ENCODE measurements at places on chromosomes 11 and 22.

DNA sequence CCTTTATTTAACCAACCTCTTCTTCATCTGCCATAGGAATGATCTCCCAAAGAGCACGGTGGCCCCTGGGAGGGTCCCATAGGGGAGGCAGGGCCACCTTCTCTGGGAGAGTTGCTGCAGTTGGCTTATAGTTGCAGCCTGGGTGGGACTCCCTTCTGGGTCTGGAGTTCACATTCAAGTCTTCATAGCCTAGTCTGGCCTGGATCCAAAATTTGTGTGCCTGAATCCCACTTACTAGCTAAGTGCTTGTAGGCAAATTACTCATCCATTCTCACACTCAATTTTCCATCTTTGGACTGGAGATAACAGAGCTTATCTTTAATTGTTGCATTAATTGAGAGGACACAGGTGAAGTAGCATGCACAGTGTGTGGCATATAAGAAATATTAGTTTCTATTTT lies 163.6 kb downstream of the GRIK4 start:
- no peak for ATAC-seq

DNA sequence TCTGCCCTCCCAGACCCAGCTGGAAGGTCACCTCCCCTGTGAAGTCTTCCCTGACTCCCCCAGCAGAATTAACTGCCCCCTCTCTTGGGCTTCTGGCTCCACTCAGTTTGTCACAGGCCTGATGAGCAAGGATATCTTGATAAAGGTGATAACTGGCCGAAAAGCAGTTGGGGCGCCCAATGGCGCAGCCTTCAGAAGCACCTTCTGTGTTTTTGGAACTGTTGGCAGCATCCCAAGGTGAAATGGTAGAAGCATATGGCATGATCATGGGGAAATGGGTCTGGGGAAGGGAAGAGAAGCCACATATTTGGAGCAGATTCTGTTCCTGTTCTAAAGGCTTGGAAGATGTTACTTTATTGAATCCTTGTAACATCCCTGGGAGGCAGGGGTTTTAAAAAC lies 2.8 kb upstream of the TAB1 start:
- ATAC-seq = no peak

DNA sequence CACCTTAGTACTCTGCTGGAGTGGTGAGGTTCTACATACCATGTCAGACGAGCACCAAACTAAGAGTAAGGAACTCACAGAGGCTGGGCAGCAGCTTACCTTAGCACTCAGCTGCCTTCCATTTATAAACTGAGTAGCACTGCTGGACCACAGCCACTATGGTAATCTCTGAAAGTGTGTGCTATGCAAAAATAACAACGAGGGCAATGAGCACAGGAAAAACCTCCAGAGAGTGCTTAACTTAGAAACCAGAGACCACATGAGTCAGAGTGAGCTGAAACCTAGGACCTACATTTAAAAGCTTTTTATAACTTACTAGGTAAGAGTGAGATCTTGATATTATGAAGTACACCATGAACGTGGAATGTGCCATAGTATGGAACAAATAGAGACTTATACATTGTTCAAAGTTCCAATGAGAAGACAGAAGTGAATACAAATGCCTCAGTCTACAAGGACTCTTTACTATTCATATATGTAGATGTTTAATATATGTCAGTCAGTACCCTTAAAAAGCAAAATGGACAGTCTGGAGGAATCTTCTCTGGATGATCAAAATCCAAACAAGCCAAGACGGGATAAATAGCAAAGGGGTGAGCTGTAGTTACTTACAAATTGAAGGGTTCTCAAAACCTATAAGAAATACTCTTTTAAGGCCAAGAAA lies 17.2 kb upstream of the CD59 start:
- peak; percentile 31 for ATAC-seq

- no peak for ATAC-seq
Measured at GRCh38 chr22:50671641-50672040, 982 bp upstream of the SHANK3 start.

- ATAC-seq = no peak
Measured at GRCh38 chr11:115460512-115460911, 43.7 kb downstream of the CADM1 start.

DNA sequence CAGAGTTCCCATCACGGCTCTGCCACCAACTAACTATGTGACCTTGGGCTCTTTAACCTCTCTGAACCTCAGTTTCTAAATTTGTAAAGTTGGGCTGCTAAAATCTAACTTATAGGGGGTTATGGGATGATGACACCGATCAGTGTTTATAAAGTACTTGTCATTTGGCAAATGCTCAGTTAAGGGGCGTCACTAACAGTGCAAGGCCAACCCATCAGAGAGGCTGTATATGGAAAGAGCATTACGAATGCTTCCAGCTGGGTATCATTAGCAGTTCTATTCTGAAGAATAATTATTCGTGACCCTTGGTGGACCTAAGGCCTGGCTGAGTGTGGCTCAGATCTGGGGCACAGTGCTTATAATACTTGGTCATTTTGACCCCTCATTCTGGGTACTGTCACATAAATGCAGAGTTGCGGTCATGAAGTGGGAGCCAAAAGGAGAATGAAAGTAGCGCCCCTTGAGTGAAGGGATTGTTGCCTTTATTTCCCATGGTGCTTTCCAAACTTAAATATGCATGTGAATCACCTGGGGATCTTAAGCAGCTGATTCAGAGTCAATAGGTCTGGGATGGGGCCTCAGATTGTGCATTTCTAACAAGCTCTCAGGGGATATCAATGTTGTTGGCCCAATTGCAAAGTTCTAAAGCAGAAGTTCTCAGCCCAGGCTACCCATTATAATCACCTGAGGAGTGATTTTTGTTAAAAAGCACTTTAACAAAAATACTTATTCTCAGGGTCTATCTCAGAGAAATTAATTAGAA lies 115.8 kb downstream of the CSNK2A3 start:
- no peak for ATAC-seq

DNA sequence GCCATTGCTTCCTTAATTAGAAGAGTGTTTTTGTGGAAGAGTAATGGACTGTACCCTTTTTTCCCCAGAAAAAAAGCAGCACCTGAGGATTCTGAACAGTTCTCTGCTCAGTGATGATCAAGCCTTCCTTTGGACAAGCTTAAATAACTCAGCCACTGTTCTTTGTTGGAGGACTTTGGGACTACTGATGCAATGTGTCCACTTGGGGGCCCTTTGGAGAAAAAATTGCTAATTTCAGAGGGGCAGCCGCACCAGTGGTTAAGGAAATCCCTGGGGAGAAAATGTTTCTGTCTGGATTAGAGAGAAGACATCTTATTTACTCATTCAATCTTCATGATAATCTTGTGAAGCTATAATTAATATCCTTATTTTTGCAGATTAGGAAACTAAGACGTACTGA lies 5.3 kb upstream of the KMT2A start:
- ATAC-seq = no peak

- ATAC-seq = no peak
Measured at GRCh38 chr11:71144010-71144409, 108.4 kb downstream of the SHANK2 start.

GRCh38 chr22:25070956-25071355 lies 118.4 kb downstream of the KIAA1671 start:
- no peak for ATAC-seq

DNA sequence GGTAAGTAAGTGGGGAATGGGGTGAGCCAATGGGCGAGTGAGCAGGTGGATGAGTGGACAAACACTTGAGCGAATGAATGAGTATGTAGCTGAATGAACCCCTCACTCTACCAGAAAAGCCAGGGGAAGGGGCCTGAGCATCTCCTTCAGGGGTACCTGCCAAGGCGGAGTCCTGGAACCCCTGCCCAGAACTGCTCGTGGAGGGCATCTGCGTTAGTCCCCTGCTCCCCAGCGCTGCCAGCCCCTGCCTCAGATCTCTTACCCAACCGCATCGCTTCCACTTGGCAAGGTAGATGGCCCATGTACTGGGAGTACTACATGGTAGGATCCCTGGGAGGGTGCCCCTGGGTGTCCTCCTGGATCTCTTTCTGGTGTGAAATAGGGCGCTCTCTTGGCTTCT lies 7.4 kb upstream of the ANO1 start:
- ATAC-seq = no peak

DNA sequence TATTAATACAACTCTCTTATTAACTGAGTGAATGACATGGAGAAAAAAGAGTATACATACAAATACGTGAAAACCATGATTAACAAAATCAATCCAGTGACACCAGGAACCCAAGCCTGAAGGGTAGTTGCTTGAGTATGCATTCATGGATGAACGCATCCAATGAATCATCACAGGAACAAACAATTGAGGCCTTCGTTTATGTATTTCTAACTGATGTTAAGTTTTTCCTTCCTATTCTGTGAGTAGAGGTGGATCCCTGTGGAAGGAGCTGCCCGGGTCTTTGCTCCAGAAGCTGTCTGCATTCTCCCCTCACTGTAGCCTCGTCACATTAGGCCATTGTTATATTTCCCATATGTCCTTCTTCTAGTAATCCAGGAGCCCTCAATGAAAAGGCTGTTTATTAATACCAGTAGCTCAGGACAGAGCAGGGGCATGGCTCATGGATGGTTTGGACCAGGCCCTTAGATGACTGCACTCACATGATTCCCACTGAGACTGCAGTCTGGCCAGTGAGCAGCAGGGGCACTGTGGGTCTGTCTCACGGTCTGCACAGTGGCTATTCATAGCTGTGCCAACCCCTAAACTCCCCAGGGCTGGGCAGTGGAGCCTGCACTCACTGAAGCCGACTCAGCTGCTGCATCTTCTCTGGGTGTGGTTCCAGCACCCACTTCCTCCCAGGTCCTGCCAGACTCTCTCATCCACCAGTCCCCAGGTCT lies 128.1 kb upstream of the TOP3B start:
- ATAC-seq = no peak

GRCh38 chr11:15473954-15474837 lies 359.5 kb downstream of the INSC start:
- no peak for ATAC-seq

DNA sequence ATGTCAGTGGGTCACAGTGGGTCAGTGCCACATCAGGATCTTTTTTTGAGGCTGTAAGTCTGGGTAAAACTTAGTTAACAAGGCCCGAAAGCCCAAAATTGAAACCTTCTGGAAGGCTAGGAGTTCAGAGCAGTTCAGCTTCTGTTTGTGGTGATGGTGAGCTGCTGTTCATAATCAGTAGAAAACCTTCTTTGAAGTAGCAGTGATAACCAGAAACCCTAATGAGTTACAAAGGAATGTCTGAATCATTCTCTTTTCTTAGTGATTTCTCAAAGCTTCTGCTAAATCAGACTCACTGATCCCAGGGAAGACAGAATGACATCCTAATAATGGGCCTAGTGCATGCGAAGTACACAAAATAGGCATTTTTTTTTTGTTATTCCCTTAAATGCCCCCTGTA lies 124.7 kb downstream of the PARVA start:
- no peak for ATAC-seq

GRCh38 chr11:15955595-15955994 lies 400.8 kb downstream of the SOX6 start:
- no peak for ATAC-seq

GRCh38 chr11:62680825-62681240 lies 2.0 kb upstream of the UBXN1 start:
- ATAC-seq = peak; percentile 55

- peak; percentile 61 for ATAC-seq
Measured at GRCh38 chr22:33302049-33302545, 243.9 kb upstream of the SYN3 start.

GRCh38 chr11:103234974-103235373 lies 125.7 kb downstream of the DYNC2H1 start:
- ATAC-seq = no peak

GRCh38 chr11:101180481-101180880 lies 50.9 kb upstream of the PGR start:
- ATAC-seq = no peak

DNA sequence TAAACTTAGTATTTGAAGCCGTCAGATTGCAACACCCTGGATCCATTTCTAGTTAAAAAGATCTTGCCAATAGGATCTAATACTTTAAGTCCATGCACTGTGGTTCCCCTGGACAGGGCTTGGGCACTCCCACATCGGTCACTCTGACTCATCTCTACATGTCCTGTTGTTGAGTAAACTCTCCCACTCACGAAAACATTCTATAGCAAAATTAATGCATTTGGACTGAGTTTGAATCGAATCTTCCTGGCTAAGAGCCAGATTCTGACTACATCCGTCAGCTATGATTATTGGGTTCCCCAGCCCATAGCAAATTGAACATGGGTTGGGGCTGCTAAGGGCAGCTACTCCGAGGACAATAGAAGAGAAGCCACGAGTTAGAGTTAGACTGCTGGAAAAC lies 182.1 kb upstream of the SORL1-AS1 start:
- ATAC-seq = no peak
